ENCODE measurements at places on chromosomes 5 and 9.

DNA sequence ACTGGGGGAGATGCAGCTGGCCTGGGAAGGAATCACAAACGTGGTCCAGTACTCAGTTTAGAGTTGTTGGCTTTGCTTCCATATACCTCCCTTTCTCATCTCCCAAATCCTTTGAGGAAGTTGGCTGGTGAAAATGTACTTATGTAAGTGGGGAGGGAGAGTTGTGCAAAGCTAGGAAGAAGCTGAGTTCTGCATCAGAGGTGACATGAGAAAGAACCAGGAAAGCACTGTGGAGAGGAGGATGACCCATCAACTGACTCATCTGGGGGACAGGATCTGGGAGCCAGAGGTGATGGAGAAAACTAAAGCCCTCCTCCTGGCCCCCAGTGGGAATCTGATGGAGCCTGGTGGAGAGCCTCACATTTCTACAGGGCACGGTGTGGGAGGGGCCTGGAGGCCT, 16.2 kb downstream of the KCNMB1 start:
- no peak for DNase-seq

DNA sequence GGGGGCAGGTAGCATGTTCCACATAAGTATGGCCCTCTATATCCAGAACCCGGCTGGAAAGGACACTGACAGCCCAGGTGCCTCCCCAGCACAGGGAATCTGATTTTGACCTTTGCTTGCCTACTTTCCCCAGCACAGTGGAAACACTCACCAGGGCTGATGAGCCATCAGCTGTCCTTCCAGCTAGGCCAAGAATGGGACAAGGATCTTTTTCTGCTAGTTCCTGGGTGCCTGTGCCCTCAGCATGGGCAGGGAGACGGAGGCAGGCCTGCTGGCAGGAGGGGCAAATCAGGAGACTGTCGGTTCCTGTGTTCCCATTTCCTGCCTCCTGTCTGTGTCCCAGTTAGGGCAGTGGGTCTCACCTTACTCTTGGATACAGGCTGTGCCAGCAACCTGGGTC, 1.1 kb downstream of the CYFIP2 start:
- DNase-seq, result no peak

- DNase-seq, result no peak
Observed at GRCh38 chr5:33781286-33781685, 110.5 kb downstream of the ADAMTS12 start.

GRCh38 chr5:6108540-6108848, 269.9 kb downstream of the MED10 start:
- DNase-seq, result no peak

DNA sequence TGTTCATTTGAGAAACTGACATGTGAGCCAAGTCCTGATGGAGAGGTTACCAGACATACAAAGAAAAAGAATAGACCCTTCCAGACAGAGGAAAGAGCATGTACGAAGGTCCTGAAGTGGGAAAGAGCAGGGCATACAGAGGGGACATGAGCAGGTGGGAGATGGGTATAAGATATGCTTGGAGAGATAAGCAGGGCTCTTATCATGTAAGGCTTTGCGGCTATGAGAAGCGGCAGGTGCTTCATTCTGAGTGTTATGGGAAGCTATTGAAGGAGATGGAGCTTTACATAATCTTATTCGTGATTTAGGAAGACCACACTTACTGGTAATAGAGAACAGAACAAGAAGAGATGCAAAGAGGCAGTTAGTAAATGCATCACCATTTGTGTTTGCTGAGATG, 417.1 kb downstream of the EBF1 start:
- no peak for DNase-seq

- DNase-seq, result no peak
Observed at GRCh38 chr5:13350767-13351166, 593.7 kb downstream of the DNAH5 start.

DNA sequence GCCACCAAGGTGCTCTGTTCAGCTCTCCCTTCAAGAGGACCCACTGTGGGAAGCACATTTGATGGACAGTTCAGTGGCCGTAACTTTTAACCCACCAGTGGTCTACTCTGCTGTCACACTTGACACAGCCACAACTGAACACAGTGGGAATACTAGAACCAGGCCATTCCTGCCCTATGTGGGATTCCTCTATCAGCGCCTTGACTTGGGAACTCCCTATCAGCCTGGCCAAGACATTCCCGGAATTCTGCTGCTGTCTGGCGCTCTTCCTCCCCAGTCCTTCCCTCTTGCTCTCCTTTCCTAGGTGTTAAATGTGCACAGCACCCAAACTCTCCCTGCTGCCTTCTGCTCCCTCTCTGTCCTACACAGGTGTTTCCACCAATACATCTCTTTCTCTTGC, 23.1 kb upstream of the SH3PXD2B start:
- DNase-seq, result no peak

GRCh38 chr5:42886635-42887034, 74.9 kb upstream of the SELENOP start:
- no peak for DNase-seq

- no peak for DNase-seq
Observed at GRCh38 chr9:8579661-8580060, 780.1 kb upstream of the DMAC1 start.

DNA sequence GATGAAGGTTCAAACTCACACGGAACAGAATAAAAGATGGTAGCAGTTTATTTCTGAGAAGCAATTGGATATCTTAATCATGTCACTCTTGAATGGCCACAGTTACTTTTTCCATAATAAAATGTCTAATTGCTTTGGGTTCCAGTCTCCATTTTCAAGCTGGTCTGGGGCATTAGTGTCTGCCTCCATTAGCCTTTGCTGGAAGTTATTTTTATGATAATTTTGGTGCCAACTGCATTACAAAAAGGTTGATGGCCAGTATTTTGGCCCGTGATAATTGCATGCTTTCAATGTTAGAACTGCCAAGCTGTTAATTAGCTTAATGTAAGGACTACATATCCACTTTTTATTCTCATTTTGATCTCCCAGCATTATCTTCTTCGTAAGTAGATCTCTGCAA, 165.9 kb downstream of the SMC2 start:
- DNase-seq, result no peak

Data from Right ventricle myocardium inferior (tissue), 1 donor.